ENCODE measurements at places on chromosomes 12 and 14.

GRCh38 chr14:102182190-102182589 is 42.5 kb downstream of the WDR20 start:
- no peak for DNase-seq

GRCh38 chr12:51055060-51055459 is 6.9 kb downstream of the LETMD1 start:
- DNase-seq = no peak

GRCh38 chr14:51304438-51304837 is 64.4 kb downstream of the TMX1 start:
- no peak for DNase-seq

DNA sequence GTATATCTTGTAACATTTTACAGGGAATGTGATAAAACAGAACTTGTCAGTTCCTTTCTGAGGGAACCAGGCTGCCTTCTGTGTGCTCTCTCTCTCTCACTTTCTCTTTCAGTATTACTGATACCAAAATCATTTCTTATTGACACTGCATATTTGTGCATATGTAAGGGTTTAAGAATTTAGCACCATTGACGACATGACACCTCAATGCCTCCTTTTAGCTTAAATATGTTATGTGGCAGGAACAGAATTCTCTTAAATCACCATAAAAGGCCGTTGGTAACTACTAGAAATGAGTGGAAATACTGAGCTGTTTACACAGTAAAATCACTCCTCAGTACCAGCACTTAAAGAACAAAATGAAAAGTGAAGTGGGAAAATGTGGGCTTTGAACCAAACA is 457.7 kb upstream of the SYT1 start:
- no peak for DNase-seq

DNA sequence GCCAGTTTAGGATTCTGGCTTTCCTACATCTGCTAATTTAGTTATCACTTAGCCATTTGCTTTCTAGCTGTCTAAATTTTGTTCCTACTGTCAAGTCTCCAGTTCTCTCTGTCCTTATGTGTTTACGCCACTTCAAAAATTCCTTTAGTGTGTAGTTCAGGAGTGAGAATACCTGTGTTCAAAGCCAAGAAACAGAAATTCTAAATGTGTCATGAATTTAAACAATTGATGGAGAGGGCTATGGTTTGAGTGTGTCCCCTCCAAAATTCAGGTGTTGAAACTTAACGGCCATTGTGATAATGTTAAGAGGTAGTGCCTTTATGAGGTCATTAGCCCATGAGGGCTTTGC is 11.4 kb upstream of the CATSPERB start:
- DNase-seq = no peak

DNA sequence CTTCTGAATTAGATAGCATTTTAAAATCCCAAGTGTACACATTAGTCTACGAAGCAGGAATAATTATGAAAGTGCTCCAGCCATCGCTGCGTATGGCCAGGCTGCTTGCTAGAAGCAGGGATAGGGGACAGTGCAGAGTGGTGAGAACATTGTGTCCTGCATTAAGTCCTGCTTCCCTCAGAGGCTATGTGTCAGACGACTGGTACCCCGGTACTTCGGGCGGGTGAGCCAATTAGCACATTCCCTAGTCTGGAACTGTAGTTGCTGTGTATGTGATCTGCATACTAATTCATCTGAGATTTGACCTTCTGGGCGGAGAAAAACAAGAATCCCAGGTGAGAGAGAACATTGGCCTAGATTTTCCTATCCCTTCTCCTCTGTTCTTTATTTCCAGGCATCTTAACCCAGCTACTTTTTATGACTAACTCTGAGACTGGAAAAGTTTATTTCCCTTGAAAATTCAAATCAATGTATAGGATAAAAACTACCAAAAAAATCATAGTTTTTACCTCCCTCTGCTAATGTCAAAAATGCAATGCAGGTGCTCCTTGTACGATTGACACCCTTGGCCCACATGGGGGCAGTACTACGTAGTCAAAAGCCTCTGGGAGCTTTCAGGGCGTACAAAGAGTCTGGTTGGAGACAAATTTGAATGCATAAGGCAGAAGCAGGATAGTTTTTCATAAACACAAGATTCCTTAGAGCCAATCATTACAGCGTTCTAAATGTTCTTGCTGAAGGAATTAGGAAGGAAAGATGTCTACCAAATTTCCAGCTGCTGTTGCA is 764.3 kb downstream of the NOVA1 start:
- DNase-seq = no peak

Measured in mucosa of descending colon (tissue), 3 donors.